Germinal center (tissue), 1 donor: ENCODE measurements at places on chromosomes 3 and 15.
A peak's percentile ranks its signal among the peaks of the same experiment; 100 is the strongest.

GRCh38 chr3:169264711-169265110 is 398.8 kb downstream of the MECOM start:
- DNase-seq = no peak

GRCh38 chr15:38186507-38186906 is 66.1 kb upstream of the SPRED1 start:
- no peak for DNase-seq

- no peak for DNase-seq
Observed at GRCh38 chr3:82132210-82133069, 371.0 kb upstream of the GBE1 start.

DNA sequence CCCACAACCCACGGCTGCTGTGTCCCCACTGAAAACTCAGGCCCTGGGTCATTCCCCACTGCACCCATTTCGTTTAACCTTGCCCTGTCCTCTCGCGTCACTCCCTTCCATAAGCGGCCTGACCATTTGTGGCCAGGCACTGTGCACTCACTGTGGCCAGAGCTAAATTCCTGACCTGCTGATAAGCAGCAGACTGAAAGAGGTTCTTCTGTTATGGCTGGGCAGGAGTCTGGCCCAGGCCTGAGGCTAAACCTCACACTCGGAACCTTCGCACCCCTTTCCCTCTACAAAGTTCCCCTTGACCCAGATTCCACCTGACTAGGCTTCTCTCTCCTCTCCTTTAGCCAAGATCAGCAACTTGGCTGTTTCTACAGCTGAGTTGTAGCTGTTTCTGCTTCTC is 62.3 kb downstream of the ADAMTS17 start:
- no peak for DNase-seq

DNA sequence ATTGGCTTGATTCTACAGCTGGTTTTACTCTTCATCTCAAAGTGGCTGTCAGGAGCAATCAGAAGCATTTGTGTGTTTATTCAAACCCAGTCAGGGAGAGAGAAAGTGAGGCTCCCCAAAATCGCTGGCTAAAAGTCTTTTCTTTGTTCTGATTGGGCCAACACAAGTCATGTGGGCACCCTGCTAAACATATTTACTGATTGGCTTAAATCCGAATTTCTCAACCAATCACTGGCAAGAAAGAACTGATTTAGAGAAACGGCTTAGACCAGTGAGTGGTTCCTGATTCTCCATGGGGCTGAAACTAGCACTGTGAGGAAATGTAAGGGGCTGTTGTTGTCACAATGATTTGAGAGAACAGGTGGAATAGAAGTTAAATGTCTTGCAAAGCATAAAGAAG is 98.9 kb upstream of the PDZRN3 start:
- no peak for DNase-seq

GRCh38 chr15:82572311-82572710 is 32.1 kb upstream of the RPS17 start:
- no peak for DNase-seq

DNA sequence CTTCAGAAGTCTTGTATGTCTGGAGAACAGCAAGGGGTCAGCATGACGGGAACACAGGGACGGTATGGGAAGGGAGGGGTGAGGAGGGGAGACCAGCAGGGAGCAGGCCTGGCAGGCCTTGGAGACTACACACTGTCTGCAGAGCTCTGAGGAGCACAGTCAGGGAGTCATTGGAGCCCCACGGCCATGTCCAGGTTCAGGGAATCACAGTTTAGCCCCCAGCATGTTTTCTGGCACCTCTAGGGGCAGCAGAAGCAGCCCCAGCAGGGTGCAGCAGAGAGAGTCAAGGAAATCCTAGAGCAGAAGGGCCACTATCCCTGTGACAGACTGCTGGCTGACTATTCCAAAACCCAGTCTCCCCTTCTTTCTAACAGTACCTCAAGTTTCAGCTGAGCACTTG is 3.2 kb downstream of the LAMP3 start:
- DNase-seq = peak; percentile 38

DNA sequence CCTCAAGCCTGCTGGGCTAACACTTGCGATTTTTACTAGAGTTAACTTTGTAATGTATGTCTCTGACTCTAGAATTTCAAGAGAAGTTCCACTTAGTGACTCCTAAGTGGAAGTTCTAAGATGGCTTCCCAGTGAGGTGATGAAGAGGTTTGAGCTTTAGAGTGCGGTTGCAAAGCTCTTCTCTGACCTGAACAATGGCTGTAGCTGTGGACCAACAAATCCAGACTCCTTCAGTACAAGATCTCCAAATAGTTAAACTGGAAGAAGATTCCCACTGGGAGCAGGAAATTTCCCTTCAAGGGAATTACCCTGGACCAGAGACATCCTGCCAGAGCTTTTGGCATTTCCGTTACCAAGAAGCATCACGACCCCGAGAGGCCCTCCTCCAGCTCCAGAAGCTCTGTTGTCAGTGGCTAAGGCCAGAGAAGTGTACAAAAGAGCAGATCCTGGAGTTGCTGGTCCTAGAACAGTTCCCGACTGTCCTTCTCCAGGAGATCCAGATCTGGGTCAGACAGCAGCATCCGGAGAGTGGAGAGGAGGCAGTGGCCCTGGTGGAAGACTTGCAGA is 22.3 kb downstream of the WDR73 start:
- DNase-seq = no peak

DNA sequence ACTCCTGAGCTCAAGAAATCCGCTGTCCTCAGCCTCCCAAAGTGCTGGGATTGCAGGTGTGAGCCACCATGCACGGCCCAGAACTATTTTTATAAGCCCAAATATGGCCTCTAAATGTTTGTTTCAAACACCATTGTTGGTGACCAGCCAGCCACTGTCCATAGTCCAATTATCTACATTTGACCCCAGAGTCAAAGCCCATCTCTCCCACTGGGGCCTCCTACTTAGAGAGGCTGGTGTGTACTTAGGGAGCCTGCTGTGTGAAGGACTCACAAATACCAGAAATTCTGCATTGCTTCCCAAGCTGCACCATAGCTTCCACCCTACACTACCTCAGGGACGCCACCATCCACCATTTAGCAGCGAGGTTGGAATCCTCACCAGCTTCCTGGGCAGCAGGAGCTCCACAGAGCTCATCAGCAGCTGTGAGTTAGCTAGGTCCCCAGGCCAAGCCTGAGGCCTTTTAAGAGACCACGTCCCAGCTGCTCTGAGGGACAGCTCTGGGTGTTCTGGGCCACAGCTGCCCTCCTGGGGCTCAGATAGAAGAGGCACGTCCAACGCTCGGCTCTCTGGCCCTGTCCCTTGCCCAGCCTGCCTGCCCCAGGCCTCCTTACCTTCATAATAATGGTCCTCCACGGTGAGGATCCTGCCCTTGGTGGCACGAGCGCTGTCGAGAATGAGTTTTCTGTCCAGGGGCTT is 29.5 kb downstream of the TKT start:
- no peak for DNase-seq

- DNase-seq = no peak
Observed at GRCh38 chr15:88821993-88822392, 18.8 kb downstream of the ACAN start.

GRCh38 chr15:49673861-49674260 is 53.0 kb downstream of the DTWD1 start:
- no peak for DNase-seq

- no peak for DNase-seq
Observed at GRCh38 chr3:170532573-170532972, 53.3 kb downstream of the SLC7A14 start.

GRCh38 chr3:182725372-182726251 is 67.7 kb upstream of the ATP11B start:
- no peak for DNase-seq

DNA sequence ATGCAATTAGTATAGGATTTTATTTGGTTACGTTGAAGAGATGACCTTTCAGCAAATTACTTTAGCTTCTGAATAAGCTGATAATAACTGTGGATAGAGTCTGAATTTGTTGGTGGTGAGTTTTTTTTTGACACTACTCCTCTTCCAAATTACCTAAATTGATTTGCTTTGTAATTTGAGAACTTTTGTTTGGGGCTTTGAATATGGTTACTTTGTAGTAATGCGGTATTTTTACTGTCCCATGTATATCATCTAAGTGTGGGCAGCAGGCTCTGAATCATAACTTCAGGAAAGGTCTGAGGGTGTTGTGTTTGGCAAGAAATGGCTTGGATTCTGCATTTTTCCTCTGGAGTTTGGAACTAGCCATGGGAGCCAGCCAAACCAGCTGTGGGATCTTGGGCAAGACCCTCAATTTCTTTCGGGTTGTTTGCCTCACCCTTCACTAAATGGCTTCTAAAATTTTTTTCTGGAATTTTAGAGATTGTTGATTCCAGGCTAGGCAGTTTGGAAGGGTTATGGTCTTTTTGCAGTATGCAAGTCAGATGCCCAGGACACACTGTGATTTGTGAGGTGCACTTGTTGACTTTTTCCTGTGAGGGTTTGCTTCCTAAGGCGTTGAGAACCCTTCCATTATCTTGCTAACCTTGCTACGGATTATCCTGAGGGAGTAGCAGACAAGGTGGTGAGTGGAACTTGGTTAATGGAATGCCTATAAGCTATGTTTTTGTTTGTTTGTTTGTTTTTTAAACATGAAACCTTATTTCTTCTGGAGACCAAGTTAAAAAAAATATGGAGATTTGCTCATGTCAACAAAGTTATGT is 10.4 kb downstream of the PTPRG start:
- no peak for DNase-seq

- no peak for DNase-seq
Observed at GRCh38 chr3:106813742-106814141, 563.5 kb upstream of the CCDC54 start.

GRCh38 chr3:151362751-151363174 is 21.8 kb downstream of the P2RY12 start:
- DNase-seq = no peak

DNA sequence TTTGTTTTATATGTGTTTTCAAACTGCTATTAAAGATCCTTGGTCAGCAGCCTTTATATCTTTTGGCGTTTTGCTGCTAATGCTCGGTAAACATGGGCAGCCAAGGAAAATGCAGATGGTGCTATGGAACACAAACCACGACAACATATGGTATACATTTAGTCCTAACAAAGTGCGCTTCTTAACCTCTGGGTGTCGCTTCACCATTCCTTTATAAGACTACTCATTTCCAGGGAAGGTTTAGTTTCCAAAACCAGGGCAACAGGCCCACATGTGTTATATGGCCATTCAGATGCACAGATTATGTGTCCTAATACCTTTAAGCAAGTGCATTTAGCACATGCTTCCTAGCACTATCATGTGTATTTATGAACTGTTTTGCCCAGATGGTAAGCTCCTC is 14.7 kb downstream of the SHOX2 start:
- no peak for DNase-seq

- DNase-seq = no peak
Observed at GRCh38 chr3:191235331-191236314, 36.6 kb downstream of the OSTN start.

DNA sequence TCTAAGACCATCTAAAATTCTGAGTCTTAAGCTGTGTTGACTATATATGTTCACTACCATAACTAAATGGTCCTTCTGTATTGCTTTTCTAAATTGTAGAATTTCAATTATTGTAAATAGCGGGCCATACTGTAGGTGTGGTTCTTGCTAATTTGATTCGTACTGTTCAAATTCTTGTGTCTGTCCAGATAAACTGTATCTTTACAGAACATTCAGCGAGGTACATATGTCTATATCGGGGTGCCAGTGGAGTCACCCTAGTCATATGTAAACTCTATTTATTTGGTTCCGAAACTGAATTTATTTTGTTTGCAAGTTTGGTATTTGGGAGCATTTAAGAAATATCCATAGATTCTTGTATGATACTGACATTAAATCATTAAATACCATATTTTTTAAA is 69.0 kb downstream of the IGF1R start:
- no peak for DNase-seq

- no peak for DNase-seq
Observed at GRCh38 chr15:56812961-56813360, 79.7 kb upstream of the ZNF280D start.

DNA sequence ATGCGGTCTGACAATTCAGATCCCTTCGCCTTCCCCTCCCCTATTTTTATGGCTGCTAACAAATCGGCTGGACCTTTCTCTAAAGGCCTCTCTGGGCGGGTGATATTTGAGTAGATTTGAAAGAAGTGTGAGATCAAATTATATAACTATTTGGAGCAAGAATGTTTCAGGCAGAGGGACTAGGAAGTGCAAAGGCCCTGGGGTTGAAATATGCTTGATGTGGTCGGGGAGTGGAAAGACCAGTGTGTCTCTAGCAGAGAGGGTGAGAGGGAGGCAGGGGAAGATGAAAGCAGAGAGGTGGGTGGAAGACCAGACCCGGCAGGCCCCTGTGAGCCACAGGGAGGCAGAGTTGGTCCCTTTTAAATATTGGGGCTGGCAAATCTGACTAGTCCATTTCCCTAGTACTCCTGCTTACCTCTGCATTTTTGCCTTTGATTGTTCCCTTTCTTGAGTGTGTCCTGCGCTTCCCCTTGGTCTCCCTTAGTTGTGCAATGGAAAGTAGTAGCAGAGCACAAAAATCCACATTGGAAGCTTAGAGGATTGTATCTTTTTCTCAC is 32.3 kb downstream of the SLCO3A1 start:
- no peak for DNase-seq

GRCh38 chr3:51605938-51606337 is 65.1 kb upstream of the TEX264 start:
- no peak for DNase-seq

DNA sequence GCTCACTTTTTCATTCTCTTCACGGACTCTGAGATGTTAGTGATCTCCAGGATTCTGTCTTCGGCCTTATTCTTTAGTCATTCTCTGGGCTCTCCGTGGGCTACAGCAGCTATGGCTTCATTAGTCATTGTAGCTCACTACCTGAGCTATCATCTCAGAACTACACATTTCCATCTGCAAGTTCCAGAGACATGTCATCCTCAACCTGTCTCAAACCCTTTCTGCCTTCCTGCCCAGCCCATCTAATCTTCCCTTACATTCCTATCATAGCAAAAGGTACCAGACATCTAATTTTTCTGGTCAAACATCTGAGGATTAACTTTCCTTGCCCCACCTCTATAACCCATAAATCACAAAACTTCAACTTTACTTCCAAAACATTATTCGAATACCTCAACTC is 13.2 kb downstream of the TSPAN3 start:
- no peak for DNase-seq

GRCh38 chr3:123819949-123820348 is 64.2 kb downstream of the MYLK start:
- DNase-seq = no peak

GRCh38 chr3:184384856-184385422 is 5.1 kb downstream of the CHRD start:
- no peak for DNase-seq

DNA sequence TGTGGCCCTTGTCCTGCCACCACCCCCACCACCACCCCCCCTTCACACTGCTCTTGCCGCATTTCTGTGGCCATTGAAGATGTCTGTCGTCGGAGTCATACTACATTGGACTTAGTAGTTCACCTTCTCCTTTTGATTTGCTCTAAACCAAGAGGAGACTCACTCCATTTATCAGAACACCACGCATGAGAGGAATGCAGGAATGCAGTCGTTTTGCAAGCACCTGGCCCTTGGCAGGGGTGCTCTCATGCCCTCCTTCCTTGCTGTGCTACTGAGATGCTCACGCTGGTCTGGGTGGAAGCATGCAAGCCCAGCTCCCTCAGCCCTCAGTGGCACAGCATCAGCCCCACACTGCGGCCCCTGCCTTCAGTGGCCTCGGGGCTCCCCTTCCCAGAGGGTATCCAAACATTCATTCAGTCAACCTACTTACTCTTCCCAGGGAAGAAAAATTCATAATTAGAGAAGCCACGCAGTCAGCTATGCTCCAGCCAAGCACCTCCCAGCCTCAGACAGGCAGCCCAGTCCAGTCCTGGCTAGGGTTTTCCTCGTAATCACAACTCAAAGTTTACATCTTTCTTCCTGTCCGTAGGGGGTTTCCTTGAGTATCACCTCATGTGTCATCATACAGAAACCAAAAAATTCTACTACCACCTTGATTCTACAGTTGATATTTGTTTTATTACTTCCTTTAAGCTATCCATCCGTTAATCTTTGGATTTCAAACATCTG is 520.0 kb downstream of the GABRG3 start:
- DNase-seq = no peak
